Epithelial cell of prostate (primary cell): ENCODE measurements at places on chromosomes 1 and 21.
A peak's percentile ranks its signal among the peaks of the same experiment; 100 is the strongest.

GRCh38 chr1:39301606-39302005 is 97.1 kb downstream of the MACF1 start:
- no peak for DNase-seq

DNA sequence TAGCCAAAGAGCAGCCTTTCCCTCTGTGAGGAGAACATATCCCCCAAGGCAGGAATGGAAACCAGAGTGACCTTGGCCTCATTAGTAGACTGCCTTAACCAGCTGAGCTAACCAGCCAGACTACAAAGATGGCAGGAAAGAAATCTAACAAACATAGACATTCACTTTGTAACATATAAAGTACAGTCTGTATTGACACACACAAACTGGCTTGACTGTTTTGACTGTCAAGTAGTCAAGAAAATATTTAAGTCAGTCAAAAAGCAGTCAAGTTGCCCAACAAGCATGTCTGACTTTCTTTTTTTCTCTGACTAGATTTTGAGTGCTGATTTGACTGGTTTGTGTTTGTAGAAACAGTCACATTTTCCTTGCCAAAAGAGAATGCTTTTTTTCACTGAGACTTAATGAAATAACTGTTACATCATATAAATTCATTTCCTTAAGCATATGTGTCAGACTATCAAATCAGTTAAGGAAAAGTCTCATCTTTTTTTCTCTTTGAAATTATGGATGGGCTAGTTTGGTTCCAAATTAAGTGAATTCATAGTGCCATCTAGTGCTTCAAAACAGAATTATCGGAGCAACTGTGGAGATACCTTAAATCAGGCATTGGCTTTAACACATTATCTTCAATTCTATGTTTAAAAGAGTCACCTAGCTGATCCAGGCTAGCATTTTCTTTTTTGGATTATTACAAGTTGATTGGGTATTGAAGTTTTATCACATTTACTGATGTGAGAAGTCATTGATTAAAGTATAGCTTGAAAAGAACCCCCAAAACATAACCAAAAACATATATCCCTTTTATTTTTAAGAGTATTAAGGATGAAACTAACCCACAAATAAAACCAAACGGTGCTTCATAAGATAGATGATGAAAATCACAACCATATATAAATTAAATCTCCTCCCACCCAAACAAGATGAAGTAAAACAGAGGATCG is 75.0 kb downstream of the ATP6V1G3 start:
- no peak for DNase-seq

DNA sequence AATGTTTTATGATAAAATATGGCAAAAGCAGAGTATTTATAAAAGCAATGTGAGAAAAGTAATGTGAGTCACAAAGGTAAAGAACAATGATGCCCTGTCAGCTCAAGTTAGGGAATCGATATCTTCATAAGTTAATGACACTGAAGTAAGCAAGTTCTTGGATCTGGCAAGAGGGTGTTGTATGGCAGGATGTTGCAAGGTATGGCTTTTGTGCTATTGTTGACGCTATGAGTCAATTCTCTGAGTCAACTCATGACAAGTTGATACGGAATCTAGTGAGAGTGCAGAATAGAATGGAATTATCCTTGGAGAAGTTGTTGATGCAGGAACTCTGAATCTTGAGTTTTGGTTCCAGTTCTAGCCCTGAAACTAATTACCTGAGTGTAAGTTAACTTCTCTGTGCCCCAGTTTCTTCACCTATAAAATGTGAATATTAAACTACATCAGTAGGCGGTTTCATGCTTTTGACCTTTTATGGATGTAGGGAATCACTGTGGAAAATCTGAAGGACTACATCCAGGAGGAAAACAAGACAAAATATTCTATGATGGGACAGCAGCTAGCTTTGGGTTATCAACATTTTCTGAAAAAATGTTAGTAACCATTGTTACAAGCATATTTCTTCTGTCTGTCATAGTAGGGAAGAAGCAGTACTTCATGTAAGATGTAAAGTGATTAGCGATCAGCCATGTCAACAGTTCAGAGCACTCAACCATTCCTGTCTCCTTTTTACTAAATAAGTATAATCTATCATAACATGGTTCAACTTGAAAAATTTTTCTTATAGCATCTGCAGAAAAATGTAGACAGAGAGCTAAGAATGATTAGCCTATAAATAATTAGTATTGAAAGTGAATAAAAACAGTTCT is 96.9 kb downstream of the ATP6V1G3 start:
- DNase-seq, result peak; percentile 99

DNA sequence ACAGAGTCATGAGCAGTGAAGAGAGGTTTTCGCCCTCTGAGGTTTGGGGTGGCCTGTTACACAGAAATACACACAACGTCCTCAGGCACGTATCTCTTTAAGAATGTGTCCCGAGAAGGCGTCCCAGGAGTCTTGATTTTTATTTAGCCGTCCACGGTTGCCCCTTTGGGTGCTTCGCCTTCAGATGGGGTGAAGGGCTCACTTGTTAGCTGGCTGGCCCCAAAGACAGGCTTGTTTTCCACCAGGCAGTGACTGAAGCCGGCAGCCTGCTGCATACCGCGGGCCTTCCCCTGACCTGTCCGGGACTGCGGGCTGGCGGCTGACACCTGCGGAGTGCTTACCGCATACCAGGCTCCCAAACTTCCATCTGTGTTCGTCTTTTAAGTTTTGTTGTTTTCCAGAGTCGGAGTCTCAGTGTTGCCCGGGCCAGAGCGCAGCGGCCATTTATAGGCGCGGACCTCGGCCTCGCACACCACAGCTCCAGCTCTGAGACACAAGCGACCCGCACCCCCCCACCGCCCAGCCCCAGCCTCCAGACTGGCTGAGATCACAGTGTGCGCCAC is 1.6 kb upstream of the ADARB1 start:
- no peak for DNase-seq

DNA sequence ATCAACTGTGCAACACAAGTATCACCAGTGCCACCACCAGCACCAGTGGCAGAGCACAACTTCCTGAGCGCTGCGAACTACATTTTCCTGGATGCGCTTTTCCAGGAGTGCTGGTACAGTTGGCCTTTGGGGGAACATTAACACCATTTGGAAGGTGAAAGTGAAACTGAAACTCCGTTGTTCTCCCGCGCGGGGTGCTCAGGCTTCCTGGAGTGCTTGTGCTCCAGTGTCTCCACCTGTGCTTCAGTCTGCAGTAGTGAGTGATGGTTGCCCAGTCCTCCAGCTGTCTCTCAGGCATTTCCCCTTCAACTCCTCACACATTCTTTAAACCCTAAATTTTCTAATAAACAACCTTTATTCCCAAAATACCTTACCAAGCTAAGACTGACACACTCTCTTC is 187.8 kb downstream of the LRRIQ3 start:
- no peak for DNase-seq

DNA sequence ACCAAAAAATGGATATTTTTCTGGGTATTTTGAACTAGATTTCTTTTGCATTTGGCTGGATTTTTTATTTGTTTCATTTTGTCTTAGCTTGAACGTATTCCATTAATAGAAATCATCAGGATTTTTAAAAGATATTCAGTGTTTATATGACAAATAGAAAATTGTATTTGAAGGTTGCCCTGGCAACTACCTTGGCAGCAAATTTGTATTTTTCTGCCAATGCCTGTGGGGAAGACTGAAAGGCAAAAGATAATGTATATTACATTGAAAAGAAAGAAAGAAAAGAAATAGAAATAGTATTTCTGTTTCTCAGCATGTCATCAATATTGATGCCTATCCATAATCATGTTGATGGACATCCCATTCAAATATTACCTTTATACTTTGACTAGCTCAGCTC is 16.8 kb downstream of the VCAM1 start:
- no peak for DNase-seq

- DNase-seq, result no peak
These were observed 320.1 kb downstream of the TGFB2 start for GRCh38 chr1:218665221-218665620.

DNA sequence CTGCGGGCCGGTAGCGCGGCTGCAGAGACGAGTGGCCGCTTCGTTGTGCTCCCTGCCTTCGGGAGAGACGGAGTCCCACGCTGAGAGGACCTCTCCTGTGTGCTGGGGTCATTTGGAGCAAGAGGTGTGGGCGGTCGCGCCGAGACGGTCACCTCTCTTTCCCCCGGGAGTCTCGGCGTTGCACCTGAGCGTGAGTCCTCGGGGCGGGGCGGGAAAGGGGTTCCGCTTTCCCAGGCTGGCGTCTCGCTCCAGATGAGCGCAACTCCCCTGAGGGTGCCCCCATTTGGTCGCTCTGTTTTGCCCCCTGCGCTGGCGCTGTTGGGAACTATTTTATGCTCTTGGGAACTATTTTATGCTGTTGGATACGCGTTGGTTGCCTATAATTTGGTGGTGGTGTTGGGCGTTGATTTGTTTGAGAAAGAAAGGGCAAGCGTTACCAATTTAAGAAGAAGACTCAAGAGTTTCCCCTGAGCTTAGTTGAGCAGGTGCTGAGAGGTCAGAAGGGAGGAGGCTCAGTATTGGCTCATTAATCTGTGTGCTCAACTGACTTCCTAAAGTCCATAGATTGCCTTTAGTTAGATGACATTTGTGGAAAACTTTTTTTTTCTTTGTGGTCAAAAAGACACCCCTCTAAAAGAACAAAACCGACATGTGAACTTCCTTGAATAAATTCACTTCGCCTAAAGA is 683 bp downstream of the LRRC8B start:
- no peak for DNase-seq

- no peak for DNase-seq
These were observed 39.4 kb downstream of the ZP4 start for GRCh38 chr1:237851210-237851845.

GRCh38 chr1:70583522-70583921 is 172.5 kb downstream of the CTH start:
- no peak for DNase-seq

DNA sequence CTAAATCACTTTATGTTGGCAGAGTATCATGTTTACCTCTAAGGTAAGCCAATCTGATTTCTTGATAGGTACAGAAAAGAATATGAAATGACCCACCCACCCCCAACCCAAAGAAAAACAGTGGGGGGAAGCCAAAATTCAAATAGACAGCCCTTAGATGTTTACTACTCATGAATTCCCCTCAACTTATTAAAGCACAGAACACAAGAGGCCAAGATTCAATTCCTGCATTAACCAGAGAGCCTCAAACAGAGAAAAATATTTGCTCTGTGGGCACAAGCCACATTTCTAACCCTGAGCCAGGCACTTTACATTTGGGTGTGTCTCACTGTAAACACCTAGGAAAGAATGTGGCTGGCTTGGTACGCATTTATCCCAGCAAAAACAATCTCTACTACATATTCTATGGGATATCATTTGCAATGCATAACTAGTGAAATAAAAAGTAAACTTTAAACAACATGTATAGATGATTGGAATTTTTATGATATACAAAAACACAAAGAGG is 84.3 kb downstream of the PTPN14 start:
- no peak for DNase-seq

DNA sequence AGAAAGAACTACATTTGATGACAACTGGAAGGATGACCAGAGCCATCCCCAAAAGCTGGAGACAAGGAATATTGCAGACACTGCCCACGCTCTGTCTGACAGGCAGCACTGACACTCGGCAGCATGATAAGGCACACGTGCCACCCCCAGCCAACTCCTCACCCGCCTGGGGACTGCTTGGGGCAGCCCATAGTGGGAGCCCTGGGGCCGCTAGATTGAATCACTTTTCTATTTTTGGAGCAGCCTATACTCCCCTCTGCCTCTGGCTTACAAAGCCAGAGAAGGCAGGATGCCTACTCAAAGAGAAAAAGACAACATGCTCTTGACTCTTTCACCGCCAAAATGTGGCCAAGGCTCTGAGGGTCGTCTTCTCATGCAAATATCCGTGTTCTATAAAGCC is 1.3 kb downstream of the SMG5 start:
- DNase-seq, result no peak

DNA sequence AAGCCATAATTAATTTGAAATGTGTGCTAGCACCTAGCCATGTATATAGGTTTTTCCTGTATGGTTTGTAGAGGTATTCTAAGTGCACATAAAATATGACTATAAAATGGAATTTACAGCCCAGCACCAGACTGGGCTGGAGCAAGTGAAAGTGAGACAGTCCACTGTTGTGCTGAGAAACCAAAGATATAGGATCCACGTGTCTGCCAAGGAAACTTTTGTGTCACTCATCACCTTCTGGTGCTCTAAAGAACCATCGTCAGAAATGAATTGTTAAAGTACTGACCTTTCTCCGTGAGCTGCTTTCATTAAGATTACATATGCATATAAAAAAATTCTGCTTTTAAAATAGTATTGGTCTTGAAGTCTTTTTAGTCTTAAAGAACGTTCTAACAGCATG is 141.0 kb upstream of the ZC3H11B start:
- no peak for DNase-seq

- DNase-seq, result no peak
These were observed 6.4 kb downstream of the MAN1C1 start for GRCh38 chr1:25623007-25623406.

DNA sequence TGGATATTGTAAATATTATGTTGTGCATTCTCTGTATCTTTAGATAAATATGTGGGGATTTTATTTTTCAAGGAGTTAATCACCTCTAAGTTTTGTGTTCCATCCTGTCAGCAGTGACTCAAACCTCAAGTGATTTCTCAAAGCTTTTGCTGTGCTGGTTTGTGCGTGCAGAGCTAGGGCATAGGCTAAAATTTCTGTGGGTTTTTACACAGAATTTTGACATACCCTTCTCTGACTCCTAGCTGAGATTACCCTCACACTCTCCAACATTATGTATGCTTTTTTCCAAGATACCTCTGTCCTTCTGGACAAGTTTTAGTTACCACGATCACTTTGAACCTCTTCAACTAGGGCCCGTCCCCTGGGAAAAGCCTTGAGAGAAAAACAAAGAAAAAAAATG is 384.9 kb downstream of the NCAM2 start:
- no peak for DNase-seq

DNA sequence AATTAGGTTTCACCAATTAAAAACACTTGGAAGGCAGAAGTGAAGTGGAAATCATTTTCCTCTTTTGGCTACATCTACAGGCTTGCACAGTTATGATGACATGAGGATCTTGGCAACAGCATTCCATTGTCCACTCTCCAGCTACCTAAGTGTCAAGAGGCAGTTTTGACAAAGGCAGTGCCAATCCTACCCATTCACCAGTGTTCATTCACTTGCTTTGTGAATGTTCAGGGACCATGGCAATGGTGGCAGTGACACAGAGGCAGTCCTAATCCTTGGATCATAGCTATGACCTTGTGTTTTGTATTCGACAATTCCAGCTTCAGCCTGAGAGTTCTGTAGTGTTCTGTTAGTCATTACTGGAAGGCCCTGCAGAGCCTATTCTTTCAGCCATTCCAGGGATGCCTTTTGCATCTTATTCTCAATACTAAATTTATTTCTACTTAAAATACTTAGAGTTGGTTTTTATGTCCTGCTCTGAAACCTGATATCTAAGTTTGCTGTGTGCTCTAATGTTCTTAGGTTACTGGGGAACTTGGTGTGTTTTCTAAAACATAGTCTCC is 36.7 kb downstream of the CRB1 start:
- DNase-seq, result no peak
